ENCODE measurements at places on chromosomes 3 and 15.

DNA sequence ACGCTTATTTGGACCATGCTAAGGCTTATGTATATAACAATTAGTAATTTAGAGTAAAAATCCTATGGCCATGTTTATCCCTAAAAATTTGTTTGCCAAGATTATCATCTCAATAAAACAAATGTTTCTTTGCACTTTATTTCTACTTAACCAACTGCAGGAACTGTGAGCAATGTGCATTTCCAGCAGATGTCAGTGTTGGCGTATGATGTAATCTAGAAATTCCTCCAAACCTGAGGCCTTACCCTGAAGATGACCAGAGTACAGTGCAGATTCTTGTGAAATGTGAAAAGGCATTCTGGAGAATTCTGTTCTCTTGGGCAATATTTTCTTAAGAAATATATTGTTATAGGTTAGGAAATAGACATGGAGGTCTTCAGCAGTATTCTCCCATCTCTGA, 205.9 kb downstream of the MBNL1 start:
- no peak for DNase-seq

GRCh38 chr15:29800491-29801366, 21.5 kb downstream of the TJP1 start:
- DNase-seq = no peak

- DNase-seq = no peak
These were observed 51.9 kb upstream of the SNRPA1 start for GRCh38 chr15:101346928-101347327.

- no peak for DNase-seq
These were observed 28.2 kb downstream of the CSTA start for GRCh38 chr3:122353215-122353614.

GRCh38 chr3:69791106-69791505, 51.8 kb downstream of the MITF start:
- DNase-seq = peak; percentile 72

DNA sequence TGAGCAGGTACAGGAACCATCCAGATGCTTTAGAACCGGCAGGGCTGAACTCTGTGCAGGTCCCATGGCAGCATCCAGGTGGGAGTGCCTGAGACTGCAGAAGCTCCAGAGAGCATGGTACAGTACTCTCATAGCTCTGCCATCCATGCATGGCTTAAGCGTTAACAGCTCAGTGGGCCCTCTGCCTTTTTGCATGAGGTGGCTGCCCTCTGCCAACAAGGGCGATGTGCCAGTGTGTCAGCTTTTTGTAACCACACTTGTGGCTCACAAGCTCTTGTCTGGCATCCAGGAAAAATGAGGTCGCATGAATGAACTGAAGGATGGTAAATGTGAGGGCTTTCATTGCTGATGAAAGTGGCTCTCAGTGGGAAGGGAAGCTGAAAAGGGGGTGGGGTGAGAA, 950.1 kb downstream of the DIPK2A start:
- DNase-seq = no peak

DNA sequence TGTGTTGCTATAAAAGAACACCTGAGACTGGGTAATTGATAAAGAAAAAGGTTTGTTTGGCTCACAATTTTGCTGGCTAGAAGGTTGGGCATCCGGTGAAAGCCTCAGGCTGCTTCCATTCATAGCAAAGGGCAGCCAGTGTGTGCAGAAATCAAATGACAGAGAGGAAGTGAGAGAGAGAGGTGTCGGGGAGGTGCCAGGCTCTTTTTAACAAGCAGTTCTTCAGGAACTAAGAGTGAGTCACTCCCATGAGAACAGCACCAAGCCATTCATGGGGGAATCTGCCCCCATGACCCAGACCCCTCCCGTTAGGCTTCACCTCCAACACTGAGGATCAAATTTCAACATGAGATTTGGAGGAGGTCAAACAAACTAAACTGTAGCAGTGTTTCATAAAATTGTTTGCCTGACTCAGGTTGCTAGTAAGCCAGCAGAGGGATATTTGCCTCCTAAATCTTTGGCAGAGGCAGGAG, 4.5 kb upstream of the PARP15 start:
- no peak for DNase-seq

DNA sequence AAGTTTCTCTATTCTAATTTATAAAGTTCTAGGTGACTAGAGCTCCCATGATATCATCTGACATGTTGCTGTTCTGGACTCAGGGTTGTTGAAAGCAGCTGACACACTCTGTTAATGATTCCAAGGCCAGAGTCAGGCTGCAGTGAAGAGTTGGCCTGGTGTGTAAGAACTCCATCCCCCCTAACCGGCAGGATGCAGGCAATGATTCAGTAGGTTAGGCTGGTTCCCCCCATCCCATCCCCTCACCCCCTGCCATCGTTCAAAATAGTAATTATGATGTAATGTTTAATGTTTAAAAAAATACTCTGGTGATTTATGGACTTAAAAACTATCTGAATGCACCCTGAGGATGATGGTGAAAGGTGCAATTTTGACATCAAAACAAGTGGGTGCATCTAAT, 4.6 kb upstream of the TRIM71 start:
- no peak for DNase-seq

GRCh38 chr3:86176445-86176784, 814.5 kb downstream of the VGLL3 start:
- DNase-seq = no peak

- DNase-seq = no peak
These were observed 433.8 kb upstream of the SUCLG2 start for GRCh38 chr3:68088216-68088615.

DNA sequence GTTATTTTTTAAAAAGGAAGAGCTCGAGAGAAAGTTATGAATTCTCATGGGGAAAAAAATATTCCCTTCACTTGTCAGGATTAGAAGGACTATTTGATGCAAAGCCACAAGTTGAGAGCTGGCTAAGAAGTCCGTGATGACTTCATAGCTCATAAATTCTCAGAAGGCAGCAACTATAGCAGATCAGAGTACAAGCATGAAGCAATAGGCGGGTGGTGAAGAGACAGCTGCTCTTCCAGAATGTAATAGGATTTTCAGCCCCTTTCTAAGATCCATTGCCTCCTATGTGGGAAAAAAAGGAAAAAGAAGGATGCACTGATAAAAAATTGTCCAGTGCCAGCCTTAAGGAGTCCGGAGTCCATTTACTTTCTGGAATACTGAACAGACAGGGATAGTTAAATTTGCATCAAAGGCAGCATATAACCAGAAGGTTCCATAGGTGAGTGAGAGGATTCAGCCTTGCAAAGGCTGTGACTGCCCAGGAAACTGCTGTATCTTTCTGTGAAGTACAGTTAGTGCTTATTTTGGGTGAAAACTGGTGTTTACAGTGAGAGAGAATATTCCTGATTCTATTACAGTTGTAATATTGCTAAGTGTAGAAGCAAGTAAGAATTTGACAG, 929.5 kb upstream of the ALCAM start:
- DNase-seq = no peak

- DNase-seq = no peak
These were observed 82.5 kb downstream of the ADAMTS17 start for GRCh38 chr15:100259266-100259665.

GRCh38 chr3:183695569-183696364, 1.8 kb upstream of the YEATS2 start:
- no peak for DNase-seq

GRCh38 chr3:181886676-181887075, 175.0 kb downstream of the SOX2 start:
- no peak for DNase-seq

DNA sequence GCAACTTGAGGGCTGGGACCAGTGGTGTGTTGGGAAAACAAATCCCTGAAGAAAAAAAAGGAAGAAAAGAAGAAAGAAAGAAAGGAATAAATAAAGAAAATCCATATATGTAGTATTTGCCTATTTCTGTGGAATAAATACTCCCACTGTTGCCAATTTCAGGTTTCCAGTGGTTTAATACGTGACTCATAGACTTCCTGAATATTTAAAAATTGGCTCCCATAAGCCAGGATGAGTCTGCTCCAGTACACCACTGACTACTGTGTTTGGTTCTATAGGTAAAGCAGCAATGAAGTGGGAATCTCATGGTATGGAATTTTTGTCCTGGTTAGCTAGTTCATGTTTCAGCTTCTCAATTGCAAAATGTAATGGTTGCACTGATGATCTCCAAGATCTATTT, 31.6 kb downstream of the PYDC2 start:
- no peak for DNase-seq

- DNase-seq = no peak
These were observed 59.6 kb downstream of the MAGI1 start for GRCh38 chr3:65979162-65979561.

DNA sequence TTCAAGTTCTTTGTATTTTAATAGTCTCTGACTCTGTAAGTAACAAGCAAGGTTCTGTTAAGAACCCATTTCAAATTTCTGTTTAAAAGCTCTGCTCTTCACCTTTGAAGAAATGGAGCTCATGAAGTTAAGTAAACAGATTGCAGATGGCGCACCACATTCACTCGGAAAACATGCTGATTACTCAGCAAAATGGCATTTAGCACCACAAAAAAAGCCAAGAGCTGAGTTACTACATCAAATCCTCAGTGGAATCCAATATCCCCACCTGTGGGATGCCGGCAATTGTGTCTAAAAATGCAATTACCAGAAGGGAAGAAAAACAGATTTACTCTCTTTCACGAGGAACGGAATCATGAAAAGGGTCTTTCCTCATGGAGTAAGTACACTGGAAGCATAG, 758.0 kb downstream of the NTRK3 start:
- DNase-seq = no peak

GRCh38 chr3:124572851-124573405, 157.3 kb upstream of the UMPS start:
- no peak for DNase-seq

DNA sequence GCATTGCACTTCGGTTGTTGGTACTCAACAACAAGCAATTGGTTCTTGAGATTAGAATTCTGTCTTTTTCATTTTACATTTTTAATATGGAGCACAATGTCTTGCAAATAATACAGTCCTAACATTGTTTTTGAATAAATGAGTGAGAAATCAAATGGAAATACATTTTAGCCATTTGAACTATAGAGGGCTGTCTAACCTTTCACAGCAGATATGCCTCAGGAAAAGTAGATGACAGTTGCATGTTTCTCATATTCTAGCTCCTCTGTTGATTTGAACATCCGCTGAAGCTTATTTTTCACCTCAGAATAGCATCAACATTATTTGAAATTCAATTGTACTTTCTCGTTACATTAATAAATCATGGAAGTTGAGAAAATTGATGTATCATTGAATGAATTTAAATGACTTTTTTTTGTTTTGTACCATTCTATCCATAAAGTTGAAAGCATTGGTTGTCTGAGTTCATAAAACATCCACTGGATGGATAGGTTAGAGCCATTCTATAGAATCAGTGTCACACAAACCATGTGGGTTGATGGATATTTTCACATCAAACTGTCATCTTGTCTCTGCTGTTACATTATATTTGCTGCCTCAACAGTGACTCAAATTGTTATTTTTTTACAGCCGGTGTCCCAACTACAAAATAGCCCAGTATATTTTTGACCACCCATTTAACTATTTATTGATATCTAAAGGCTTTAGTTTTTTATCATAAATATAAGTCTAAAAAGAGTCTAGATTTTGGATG, 928.3 kb downstream of the NSUN3 start:
- DNase-seq = no peak

GRCh38 chr15:67843571-67844387, 3.9 kb upstream of the RNU6-1 start:
- DNase-seq = no peak

- DNase-seq = peak; percentile 45
These were observed at the start of the genes CCR5AS and CCRL2 for GRCh38 chr3:46406788-46407611. Gene CCR5AS, minus strand, starts transcription at chr3:46407066. Gene CCRL2, plus strand, starts transcription at chr3:46407259. Its CDS starts 821 bp downstream, at chr3:46408080.

DNA sequence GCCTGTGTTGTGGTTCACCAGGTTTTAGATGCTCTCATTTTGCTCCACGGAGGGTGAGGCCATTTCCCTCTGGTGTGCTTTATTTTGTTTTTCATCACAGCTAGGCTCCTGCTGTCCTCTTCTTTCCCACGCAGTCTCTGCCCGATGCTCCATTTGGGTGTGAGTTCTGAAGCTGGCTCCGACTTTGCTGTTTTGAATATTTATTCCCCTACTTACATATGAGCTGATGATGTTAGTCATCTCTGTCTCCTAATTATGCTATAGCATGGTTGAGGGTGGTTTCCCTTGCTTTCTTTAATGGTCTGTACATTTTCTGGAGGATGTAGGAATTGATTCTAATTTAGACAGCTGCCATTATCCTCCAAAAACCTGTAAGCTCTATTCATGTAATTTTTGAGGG, 168.1 kb upstream of the MYRIP start:
- DNase-seq = no peak

DNA sequence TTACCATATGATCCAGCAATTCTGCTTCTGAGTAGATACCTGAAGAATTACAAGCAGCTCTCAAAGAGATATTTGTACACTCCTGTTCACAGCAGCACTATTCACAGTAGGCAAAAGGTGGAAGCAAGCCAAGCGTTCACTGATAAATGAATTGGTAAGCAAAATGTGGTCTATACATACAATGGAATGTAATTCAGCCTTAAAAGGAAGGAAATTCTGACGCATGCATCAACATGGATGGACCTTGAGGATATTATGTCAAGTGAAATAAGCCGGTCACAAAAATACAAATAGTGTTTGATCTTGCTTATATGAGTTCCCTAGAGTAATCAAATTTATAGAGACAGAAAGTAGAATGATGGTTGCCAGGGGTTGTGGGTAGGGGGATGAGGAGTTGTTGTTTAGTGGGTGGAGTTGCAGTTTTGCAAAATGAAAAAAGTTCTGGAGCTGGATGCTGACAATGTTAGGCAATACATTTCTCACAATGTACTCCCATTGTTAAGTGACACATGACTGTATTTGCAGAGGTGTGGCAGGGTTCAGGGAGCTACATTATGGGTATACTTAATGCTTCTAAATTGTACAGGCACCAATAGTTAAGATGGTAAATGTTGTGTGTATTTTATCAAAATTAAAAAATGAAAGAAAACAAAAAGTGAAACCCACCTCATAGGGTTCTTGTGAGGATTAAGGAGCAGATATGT, 26.7 kb downstream of the SLC6A1 start:
- DNase-seq = no peak

DNA sequence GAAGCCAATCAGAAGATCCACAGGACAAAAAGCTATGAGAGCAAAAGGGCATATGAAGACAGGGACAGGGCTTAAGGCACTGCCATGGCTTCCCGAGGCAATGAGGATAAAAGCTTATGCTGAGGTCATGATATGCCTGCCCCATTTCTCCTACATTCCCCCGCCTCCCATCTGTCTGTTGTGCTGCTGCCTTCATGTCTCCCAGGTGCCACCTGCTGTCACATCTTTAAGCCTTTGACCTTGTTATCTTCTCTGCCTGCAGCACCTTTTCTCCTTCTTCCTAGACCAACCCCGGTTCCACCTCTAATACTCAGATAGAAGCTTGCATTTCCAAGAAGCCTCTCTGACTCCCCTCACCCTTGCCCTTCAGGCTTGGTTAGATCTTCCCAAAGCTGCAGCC, 213.8 kb downstream of the ARRDC4 start:
- no peak for DNase-seq

GRCh38 chr15:72368325-72368724, 7.5 kb downstream of the HEXA start:
- DNase-seq = no peak
